ENCODE measurements at places on chromosomes 5 and 9. TPM values are rescaled to one million over a fixed set of nuclear protein-coding genes. Genes with fewer than 3 reads are reported as not detected.

The RCL1 gene
- total RNA-seq = 32.3 TPM

DNA sequence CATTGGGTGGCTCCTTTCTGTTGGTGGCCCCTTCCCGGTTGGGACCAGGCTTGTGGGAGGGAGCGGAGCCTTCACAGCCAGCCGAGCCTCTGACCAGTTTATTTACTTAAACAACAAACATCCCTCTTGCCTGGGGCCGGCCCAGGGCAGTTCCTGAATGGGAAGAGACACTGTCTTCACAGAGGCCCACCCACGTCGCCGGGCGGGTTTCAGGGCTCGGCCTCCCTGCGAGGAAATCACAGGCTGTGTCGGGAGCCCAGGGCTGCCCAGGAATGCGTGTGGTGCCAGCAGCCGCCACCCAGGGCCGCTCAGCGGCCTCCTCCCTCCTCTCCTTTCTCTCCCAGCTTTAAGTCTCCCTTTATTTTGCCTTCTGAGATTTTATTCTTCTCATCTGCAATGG is 132.5 kb downstream of the HSD17B3 start:
- DNase-seq = no peak

The TICAM2 gene
- 6.2 TPM for total RNA-seq

The COL5A1 gene
- total RNA-seq = 0.13 TPM

The CAVIN4 gene
- total RNA-seq = 0.13 TPM

The SYK gene
- total RNA-seq = 135 TPM

The SPINK13 gene
- not detected for total RNA-seq

- DNase-seq = no peak
These were observed 90.5 kb downstream of the NRG2 start for GRCh38 chr5:139952574-139952973.

GRCh38 chr9:137772281-137772873 is 105.2 kb upstream of the CACNA1B start:
- DNase-seq = no peak

DNA sequence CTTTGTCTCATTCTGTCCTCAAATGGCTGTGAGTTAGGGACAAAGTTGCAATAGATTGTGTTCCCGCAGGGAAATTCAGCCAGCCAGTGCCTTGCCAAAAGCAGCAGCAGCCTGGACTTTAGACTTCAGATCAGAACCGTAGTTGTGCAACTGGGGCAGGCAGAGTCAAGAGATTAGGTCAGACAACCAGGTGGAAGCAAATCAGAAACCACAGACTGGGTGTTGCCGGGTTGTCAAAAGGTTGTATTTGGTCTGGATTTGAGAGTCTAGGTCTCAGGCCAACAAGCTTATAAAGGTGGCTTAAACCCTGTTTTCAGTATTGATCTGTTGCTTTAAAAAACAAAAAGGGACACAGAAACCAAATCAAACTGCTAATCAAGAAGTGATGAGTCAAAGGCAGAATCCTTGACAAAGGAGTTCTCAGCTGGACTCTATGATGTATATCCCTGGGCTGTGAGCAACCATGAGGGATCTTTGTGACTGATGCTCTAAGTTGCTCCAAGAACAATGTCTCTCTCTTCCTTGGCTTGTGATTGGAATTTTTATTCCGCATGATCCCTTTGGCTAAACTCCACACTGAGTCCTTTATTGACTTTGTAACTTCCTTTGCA is 20.9 kb downstream of the RFK start:
- no peak for DNase-seq

- DNase-seq = no peak
These were observed 70.8 kb downstream of the PSMB7 start for GRCh38 chr9:124344291-124345050.

- no peak for DNase-seq
These were observed at the start of gene CTNNAL1 for GRCh38 chr9:109012876-109013678. Gene CTNNAL1 (minus strand): TSS chr9:109013499. CDS start chr9:109013442, 57 bp downstream.

The TMOD1 gene
- total RNA-seq = 28.4 TPM

DNA sequence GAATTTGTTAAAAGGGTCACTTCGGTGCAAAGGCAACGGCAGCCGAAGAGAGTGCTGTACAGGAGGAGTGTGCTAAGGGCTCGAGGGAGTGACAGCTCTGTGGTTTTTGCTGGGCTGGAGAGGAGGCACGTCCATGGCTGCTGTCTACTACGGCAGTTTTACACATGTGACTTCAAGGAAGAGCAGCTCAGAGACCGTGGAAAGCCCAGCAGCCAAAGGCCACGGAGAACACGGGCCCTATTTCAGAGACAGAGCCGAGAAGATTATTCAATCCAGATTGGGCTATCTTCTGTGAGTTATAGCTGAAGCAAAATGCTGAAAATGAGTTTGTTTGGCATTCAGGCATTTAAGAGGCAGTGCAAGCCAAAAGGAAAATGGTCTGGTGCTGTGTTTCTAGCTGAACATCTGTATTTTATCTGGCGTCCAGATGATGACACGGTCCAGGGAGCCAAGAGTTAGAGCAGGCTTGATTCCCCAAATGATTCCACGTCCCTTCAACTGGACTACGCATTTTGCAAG is 96.4 kb downstream of the RFK start:
- DNase-seq = no peak

GRCh38 chr5:24632353-24632752 is 12.4 kb downstream of the CDH10 start:
- no peak for DNase-seq
